ENCODE measurements at places on chromosomes 3 and 15.

- DNase-seq = peak; percentile 69
Measured at GRCh38 chr15:66864871-66865281, 162.8 kb downstream of the SMAD6 start.

DNA sequence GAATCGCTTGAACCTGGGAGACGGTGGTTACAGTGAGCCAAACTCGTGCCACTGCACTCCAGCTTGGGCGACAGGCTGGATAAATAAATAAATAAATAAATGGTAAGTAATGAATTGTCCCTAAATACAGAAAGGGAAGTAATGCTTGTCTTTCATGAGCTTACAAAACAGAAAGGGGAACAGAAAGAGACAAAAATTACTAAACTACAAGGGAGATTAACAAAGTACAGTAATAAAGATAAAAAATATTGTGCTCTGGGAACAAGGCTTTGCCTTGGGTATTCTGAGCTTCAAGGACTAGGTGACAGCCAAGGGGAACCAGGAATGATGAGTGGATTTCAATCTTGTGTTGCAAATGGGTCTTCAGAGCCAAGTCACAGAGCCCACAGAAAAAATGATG is 9.2 kb upstream of the HLTF start:
- DNase-seq = no peak

GRCh38 chr15:78034495-78035191 is 42.9 kb downstream of the TBC1D2B start:
- DNase-seq = no peak

GRCh38 chr15:84772031-84772430 is 23.6 kb downstream of the ZNF592 start:
- no peak for DNase-seq

DNA sequence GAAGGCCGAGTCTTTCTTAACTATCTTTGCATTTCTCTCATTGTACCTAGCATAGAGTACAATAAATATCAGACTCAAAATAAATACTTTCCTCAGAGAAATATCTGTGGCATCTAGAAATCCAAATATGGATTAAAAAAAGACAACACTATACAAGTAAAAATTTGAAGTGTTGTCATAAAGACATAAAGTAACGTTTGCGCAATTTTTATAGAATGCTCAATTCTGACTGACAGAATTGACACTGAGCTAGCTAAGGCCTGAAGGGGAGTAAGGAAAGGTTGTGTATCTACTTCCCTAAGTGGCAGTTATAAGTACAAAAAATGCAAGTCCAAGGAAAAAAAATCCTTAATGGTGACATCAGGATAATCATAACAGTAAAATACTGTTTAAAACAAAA is 1.1 kb downstream of the SEC11A start:
- no peak for DNase-seq

DNA sequence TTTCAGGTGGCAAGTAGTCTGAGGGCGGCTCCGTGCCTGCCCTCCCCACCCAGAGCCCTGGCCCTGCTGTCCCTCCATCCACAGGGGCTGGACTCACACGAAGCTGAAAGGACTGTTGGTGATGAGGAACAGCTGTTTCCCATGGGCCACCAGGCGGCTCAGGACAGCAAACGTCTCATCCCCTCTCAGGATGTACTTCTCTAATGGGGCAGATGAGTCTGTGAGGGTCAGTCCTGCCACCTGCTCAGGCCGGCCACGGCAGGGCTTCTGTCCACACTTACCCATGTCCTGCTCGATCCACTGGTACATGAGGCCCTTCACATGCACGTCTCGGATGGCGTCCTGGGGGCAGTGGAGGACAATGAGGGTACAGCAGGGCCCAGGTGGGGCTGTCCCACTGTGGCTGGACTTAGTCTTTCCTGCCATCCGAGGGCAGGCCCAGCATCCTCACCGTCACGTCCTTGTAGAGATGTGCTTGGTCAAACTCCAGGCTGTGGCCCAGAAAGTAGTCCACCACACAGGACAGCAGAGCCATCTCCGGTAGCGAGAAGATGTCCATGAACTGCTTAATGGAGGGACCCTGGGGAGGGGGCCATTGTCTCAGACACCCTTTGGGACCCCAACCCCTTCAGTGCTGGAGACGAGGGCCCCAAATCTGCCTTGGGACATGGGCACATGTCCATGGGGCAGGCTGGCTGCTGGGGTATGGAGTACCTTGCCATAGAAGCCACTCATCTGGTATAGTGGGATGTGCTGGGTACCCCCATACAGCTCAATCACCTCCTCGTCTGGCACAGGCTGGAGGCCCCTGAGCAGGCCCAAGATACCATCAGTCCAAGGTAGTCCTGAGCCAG is 5.7 kb downstream of the NT5DC2 start:
- DNase-seq = peak; percentile 71

- DNase-seq = peak; percentile 53
Measured at GRCh38 chr3:134829721-134830120, 34.7 kb downstream of the EPHB1 start.

- no peak for DNase-seq
Measured at GRCh38 chr3:41024031-41024836, 175.1 kb upstream of the CTNNB1 start.

- DNase-seq = no peak
Measured at GRCh38 chr3:184039414-184039813, 7.9 kb downstream of the HTR3D start.

GRCh38 chr3:71006810-71007785 is 576.4 kb downstream of the FOXP1 start:
- no peak for DNase-seq

DNA sequence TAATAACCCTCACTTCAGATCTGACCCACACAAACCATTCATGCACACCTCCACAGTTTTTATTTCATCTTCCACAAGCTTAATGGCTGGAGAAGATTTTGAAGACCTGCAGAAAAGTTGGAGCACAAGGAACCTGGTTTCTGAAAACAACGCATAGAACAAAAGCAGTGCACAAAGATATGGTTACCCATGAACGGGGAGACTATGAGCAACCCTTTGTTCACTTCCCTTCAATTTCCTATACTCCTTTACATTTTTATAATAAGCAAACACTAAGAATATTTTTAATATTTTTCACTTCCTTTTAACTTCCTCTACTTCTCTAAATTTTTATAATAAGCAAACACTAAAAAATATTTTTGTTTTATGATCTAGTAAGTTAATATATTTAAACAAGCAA is 103.5 kb upstream of the UBE2E2 start:
- DNase-seq = no peak

DNA sequence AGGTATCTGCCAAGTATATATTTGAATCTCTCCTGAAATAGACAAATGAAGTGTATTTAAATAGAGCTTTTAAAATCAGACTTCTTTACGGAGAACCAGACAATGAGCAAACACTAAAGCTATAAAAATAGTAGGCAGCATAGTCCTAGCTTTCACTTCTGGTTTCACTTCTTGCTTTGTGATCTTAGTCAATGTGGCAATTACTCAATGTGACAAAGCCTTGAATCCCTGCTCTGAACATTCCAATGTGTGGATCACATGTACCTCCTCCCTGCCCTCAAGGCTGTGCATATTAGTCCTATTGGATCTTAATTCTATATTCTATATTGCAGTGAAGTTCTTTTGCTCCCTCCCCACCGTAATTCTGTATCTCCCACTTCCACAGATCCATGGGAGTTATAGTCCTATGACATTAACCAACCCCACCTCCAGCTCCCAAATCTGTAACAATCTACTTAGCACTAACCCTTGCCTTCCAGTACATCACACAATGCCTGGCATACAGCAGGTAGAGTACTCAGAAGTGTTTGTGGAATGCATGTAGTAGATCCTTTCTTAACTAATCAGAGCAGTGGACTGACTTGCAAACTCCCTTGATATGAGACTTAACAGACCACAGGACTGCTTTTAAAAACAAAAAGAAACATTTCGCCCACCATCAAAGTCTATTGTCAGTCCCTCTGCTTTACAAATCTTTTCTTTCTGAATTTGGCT is 24.3 kb upstream of the CP start:
- DNase-seq = no peak

GRCh38 chr3:186821429-186822387 is 15.4 kb upstream of the RFC4 start:
- no peak for DNase-seq

GRCh38 chr3:152155246-152156020 is 113.3 kb upstream of the MBNL1 start:
- no peak for DNase-seq

GRCh38 chr3:7410782-7411181 is 549.9 kb downstream of the GRM7 start:
- no peak for DNase-seq

GRCh38 chr3:150760431-150761200 is 2.4 kb downstream of the SIAH2 start:
- DNase-seq = no peak

- no peak for DNase-seq
Measured at GRCh38 chr3:44954304-44954703, 21.7 kb downstream of the ZDHHC3 start.

GRCh38 chr15:87981969-87982368 is 274.6 kb downstream of the NTRK3 start:
- DNase-seq = peak; percentile 64

DNA sequence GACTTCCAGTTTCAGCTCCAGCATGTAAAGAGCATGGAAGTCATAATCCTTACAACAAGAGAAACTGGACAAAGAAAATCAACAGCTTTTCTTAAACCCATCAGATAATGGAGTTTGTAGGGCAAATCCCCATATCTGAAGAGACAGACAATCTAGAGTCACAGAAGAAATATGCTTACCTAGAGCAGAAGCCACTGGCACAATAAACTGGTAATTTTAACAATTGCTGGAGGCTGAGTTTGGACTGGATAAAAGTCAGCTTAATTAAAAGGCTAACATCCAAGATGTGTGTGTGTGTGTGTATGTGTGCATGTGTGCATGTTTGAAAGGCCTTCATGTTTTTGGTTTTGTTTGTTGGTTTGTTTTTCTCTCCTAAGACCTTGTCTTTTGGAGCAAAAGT is 50.6 kb downstream of the TM4SF18 start:
- DNase-seq = no peak

GRCh38 chr3:138948371-138949001 is 1.5 kb downstream of the FOXL2NB start:
- DNase-seq = peak; percentile 28

DNA sequence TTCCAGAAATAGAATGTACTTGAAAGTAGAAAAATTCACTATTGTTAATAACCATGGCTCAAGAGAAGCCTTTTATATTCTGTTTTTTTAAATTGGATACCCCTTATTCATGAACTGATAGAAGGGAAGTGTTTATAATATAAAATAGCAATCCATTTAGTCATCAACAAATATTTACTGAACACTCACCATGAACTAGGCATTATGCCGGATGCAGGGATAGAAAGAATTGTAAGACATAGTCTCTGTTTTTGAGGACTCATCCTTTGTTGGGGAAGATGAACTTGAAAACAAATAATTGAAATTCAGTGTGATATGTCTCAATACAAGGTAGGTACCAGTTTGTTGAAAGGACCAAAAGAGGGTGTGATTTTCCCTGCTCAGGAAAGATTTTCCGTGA is 160.9 kb upstream of the SATB1 start:
- DNase-seq = no peak

DNA sequence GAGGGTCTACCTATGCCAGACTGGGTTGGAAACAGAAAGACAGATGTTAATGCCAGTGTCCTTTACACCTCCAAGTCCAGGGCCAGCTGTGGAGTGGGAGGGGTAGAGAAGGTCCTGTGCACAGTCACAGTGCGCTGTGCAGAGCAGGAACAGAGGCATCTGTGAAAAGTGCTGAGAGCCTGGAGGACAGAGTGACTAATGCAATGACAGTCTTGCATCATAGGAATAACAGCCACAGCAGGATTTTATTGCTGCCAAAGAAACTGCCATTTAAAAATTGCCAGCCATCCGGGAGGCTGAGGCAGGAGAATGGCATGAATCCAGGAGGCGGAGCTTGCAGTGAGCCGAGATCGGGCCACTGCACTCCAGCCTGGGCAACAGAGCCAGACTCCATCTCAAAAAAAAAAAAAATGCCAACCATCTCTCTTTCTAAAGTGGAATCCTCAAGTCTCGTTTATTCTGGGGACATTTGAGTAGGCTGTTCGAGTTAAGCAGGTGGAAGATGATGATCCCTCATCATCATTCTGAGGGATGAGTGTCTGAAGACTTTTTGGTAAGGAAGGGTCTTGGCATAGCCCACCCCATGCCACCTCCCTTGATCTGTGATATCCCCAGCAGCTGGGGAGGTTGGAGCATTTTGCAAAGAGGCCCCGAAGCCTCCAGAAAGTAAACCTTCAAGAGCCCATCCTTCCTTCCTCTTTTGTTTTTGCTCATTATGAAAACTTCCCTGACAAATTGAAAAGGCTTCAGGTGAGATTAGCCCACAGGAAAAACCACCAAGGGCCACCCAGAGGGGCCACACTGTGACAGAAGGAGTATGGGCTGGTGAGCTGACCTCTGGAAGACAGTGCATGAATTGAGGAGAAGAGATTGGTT is 7.7 kb downstream of the CCR2 start:
- no peak for DNase-seq

DNA sequence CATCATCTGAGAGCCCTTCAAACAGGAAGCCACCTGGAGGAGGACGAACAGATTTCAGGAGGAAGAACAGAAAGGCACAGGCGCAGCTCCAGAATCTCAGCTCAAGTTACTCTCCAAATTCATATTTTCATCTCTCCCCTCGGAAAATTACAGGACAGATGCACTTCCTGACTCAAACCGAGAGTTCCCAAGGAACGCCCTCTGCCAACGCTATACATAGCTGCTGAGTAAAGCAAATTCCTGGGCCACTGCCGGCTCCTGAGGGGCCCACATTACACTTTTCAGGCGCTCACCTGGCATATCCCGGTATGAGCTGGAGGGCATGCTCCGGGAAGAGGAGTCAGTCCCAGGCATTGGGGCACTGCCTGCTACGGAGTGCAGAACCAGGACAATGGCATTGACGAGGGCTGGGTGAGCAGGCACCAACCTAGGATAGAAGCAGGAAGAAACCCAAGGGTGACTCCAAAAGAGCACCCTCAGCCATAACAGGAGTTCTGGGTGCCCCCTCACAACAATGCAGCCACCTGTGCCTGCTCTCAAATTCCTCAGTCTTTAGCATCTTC is 11.2 kb downstream of the UBL7 start:
- DNase-seq = no peak

DNA sequence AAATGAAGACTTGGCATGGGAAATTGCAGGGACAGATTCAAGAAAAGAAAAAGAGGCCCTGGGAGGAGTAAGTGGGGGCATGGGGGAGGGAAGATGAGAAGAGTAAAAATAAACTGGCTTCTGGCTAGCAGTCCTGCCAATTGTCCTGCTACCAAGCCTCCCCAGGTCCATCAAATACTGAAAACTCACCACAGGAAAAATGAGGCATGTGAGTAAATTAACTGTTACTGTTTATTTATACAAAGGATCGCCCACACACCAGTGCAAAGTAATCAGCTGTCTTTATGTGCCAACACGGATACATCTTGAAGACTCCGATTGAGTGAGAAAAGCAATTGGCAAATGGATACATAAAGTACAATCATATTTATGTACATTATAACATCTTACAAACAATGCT is 10.7 kb upstream of the KLHL25 start:
- DNase-seq = no peak

DNA sequence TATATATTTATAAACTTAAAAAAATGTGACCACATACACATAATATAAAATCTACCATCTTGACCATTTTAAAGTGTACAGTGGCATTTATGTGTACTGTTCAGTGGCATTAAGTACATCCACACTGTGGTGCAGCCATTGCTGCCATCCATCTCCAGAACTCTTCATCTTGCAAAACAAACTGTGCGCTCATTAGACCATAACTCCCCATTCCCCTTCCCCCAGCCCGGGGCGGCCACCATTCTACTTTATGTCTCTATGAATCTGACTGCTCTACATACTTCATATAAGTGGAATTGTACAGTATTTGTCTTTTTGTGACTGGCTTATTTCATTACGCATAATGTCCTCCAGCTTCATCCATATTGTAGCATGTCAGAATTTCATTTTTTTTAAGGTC is 47.8 kb downstream of the CTXND1 start:
- peak; percentile 29 for DNase-seq

All from coronary artery (tissue), 2 donors.